ENCODE measurements at places on chromosomes 4 and X.

- no peak for DNase-seq
Measured at GRCh38 chrX:49876750-49877149, 2.5 kb upstream of the USP27X start.

- DNase-seq, result no peak
Measured at GRCh38 chr4:149711593-149712365, 103.9 kb downstream of the IQCM start.

DNA sequence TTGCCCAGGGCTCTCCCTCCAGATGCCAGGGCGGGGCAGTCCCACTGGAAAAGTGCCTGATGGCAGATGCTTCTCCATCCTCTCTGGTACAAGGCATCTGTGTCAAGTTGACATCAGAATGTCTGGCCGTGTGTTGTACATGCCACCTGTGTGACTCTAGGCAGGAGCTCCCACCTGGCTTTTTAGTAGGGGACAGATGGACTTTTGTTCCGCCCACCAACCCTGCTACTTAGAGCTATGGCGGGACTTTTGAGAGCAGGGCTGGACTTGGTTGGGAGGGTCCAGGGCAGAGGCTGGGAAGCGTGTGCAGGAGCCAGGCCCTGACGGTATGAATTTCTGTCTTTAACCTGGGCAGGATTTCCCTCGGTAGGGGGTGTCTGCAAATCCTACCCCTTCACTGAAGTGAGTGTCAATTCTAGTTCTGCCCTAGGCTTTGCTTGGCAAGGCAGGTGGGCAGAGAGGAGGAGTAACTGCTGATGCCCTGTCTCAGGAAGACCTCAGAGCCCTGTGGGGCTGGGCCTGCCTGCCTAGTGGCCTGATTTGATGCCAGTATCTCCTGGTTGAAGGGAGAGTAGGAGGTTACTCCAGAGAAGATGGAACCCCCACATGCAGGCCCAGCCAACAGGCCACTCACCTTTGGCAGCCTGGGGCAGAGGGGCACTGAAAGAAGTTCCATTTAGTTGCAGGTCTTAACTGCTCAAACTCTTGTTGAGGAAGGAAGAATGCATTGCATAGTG is 99.1 kb downstream of the PJA1 start:
- no peak for DNase-seq

DNA sequence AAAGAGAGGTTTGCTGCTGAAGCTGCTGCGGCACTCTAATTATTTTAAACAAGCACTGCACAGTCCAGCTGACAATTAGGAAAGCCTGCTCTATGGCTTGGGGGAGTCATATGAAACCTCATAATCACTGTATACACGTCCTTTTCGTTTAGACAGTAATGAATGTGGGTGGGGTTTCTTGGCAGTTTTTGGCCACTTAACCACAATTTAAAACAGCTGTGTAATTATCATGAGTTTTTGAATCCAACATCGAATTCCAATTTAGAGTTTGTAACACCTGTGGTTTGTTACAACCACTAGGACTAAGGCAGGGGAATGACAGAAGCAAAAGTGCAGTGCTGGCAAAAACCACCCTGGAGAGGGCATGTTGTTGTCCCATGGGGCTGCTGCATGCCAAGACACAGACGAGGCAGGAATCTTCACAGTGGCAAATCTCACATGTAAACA is 99.5 kb downstream of the CXXC4 start:
- DNase-seq, result no peak

- no peak for DNase-seq
Measured at GRCh38 chr4:147629783-147630730, 12.9 kb downstream of the TMEM184C start.

DNA sequence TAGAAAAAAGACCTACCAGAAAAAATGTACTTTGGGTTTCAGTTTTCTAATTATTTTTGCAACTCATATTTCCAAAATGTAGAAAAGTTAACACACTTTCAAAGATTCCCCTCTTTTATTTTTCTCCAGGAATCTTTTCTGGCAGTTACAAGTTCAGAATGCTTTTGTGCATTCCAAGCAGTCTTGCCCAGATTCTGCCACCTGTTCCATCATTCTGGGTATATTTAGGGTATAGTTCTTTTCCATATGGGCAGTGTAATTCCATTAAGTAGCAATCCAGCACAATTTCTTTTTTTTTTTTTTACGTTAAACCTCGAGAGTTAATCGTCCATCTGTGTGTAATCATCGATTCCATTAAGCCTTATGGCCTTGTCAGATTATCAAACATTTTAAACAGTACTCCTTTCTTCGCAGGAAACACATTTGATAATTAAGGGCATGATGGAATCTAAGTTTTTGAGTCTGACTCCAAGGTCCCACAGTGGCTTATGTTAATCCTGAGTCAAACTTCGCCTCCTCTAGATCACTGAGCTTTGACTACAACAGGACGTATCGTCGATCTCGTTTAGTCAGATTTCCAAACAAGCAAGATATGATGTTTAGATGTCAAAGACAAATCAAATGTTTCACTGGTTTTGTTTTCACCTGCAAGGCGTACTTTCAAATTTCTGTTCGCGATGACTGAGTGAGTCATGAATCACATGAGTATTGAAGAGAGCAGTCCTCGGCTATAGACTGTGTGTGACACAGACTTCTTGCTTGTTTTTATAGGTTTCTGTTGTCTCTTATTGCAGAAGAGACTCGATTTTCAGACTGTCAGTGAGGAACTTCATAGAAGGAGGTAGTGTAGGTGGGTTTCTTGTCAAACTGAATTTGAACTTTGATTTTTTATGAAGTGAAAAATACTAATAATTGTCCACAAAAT is 118.9 kb upstream of the GK2 start:
- no peak for DNase-seq

GRCh38 chr4:98784947-98785706 is 126.7 kb upstream of the TSPAN5 start:
- no peak for DNase-seq

Data from stimulated activated CD4-positive, alpha-beta T cell treated with anti-CD3 and anti-CD28 coated beads, TNF-alpha, amount 100 ng/mL, for 4 hours (primary cell).